ELF-1 (cell line): ENCODE measurements at places on chromosomes 5 and 9.

DNA sequence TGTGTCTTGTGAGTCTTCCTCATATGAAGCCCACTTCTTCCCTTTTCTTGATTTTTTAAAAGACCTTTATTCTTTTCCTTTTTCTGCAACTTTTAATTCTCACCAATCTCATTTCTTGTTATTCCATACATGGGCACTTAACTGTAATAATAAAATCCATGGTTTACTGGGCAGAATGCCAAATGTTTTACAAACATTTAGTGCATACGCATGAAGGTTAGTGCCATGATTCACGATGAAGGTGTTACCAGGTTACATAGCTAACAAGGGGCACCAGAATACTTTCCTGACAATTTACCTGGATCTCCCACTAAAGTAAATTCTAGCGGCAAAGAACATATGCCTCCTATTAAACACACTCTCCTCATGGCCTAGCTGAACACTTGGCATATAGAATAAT lies 28.5 kb downstream of the MAN2A1 start:
- DNase-seq: no peak

DNA sequence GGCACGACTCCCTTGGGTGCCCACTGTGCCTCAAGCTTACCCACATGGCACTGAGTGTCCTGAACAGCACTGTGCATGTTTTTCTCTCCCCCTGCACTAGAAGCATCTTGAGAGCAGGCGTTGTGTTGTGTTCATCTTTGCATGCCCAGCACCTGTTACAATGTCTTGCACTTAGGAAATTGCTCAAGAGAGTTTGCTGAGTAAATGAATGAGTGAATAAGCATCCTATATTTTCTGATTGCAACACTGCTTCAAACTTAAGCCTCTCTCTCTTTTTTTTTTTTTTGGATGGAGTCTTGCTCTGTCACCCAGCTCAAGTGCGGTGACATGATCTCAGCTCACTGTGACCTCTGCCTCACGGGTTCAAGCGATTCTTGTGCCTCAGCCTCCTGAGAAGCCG lies 94.5 kb downstream of the LMNB1 start:
- DNase-seq: no peak

- DNase-seq: no peak
Observed at GRCh38 chr5:65366655-65367054, 115.1 kb downstream of the ADAMTS6 start.

DNA sequence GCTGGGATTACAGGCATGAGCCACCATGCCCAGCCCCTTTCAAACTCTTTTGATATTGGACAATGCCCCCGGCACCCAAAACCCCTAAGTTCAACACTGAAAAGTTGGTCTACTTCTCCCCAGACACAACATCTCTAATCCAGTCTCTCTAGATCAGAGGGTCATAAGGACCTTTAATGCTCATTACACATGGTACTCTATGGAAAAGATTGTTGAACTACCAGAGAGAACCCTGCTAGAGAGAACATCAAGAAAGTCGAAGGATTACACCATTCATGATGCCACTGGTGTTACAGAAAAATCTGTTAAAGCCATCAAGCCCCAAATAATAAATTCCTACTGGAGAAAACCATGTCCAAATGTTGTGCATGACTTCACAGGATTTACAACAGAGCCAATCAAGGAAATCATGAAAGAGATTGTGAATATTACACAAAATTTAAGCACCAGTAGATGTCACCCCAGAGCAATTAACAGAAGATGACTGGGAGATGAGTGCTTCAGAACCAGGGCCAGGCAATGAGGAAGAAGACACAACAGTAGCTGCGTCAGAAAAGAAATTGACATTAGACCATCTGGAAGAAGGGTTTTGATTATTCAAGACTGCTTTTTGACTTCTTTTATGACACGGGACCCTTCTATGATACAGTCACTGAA lies 28.3 kb upstream of the NIPAL4 start:
- peak; percentile 14 for DNase-seq

DNA sequence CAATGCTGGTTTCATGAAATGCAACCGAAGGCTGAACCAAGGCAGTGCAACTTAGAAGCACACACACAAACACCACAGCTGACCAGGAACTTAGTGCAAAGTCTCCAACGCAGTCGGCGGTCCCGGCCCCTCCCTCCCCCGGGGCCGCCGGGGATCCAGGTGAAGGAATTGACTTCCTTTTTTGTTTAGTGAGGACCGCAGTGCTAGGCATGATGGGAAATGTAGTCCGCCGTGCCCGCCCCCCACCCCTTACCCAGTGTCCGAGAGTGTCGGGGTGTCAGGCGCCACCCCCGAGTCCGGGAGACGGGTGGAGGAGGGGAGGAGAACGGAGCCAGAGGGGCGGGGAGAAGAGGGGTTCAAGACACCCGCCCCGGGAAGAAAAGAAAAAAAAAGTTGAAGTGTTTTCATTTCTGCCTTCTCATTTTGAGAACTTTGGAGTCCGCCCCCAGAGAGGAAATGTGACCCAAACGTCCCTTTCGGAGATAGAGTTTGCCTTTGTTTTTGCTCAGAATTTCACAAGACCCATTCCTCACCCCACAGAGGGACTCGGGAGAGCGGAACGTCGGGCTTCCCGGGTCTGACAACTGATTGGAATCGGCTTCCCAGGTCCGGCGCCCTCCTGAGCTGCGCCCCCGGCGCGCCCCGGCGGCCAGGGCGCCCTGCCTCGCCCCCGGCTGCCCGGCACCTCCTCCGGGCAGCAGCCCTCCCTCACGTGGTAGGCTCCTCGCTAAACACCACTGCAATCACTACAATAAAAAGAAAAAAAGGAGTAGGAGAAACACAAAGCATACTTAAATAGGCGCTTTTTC lies 2.0 kb downstream of the IER5L start:
- DNase-seq: peak; percentile 94

DNA sequence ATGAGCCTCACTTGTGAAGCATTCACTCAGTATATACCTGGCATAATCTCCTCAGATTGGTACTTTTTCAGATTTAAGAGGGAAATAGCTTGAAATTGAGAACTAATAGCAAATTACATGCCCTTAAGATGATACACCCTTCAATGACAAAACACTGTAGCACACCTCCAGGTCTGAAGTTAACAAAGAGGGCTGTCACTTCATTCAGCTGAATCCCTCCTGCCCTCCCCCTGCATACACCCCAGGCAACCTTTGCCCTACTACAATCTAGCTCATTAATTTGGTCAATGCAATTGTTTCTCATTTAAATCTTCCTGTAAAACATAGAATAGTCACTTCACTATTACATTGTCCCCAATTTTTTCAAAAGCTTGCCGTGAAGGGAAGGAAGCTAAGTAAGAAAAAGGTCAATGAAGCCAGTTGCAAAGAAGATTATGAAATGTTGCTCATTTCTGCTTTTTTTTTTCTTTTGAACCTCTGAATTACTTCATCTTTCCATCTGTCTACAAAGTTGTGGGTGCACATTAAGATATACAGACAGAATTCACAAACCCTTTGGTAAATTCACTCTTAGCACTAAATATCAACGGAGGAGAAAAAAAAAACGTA lies 294.8 kb upstream of the PTGER4 start:
- DNase-seq: no peak

DNA sequence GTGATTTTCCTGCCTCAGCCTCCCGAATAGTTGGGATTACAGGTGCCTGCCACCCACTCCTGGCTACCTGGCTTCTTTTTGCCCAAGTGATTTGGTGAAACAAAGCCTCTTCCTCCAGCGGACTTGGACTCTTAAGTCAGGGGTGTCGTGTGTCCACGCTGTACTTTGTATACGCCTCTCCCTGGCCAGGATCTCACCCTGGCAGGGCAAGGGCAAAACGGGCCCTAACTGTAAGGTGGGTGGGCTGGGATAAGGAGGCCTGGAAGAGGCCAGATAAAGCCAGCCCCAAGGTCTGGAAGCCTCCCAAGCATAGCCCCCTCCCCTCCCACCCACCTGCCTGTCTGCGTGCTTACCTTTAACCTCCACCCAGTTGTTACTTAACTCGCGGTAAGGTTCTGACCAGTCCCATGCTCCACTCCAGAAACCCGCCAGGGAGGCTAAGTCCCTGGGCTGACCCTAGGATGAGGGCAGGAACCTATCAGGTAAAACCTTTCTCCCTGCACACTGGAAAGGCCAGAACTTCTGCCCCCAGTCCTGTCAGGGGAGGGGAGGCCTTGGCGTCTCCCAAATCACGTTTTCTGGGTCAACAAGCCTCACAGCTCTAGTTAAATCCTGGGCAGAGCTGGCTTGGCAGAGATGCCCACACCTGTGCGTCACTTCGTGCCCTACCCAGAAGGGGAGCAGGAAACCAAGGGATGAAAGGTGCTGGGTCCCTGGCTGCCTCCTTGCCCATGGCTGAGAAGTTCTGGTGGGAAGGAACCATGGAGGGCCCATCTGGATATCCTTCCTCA lies 8.4 kb downstream of the CDK9 start:
- no peak for DNase-seq

GRCh38 chr9:126638571-126639132 lies 24.9 kb downstream of the LMX1B start:
- peak; percentile 65 for DNase-seq

- DNase-seq: no peak
Observed at GRCh38 chr9:36123515-36123914, 13.0 kb upstream of the GLIPR2 start.

DNA sequence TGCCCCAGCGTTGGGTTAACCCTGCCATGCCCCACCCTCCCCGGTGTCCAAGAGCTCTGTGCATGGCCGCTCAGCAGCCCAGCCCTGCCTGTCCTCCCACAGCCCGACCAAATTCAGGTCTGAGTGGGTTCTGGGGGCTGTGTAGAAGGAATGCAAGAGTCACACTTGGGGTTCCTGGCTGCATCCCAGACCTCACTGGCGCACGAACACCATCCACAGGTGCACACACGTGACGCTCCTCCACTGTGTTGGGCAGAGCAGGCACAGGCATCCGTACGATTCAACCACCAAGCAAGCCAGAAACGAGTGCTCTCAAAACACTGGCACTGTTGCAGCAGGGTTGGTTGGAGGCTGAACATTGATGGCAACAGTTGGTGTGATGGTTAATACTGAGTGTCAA lies 93.9 kb downstream of the OLFM1 start:
- no peak for DNase-seq

DNA sequence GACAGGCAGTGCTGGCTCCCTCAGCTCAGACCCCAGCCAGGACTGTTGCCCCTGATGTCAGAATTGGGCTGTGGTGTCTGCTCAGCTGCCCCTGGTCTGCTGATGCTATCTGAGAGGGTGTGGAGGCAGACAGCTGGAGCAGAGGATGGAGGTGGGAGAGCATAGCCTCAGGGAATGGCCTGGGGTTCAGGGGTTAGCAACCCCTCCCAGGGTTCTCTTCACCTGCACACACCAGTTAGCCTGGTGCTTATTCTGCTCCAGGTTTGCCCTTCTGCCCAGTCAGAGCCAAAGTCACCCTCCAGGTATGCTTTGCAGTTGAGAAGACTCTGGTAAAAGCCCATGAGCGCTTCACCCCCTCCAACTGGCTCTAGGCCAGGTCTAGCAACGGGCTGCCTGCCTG lies 109.8 kb downstream of the SAXO1 start:
- DNase-seq: peak; percentile 3

DNA sequence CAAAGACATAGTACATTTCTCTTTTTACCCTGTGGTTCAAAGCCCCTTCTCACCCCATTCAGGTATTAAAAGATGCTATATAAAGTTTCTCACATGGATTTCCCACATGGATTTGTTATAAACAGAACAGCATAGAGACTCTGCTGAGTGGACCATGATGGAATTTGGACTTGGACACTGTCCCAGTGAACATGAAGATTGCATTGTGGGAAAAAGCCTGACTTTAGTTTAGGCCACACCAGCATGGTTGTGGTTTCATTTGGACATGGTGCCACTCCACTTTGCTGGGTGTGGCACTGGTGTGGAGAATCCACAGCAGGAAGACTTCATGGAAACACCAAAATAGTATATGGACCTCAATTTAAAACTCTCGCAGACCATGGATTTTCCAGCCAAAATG lies 124.6 kb downstream of the ARHGAP26 start:
- DNase-seq: no peak

DNA sequence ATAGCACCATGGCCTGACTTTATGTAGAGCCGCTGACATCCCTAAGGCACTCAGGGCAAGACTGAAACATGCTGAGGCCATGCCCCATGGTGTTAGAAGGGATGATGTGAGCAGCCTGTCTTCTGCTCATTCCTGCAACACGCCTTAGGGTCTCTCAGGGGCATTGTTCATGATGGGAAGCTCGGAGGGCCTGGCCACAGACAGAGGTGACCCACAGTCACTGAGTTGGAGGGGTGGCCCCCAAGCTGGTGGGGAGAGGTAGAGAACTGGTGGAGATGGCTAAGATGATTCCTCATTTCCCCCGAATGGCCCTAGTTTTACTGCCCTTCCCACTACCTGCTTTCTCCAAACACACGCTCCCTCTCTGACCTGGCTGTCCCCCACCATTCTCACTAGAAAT lies 135.2 kb downstream of the BARX1 start:
- DNase-seq: no peak

DNA sequence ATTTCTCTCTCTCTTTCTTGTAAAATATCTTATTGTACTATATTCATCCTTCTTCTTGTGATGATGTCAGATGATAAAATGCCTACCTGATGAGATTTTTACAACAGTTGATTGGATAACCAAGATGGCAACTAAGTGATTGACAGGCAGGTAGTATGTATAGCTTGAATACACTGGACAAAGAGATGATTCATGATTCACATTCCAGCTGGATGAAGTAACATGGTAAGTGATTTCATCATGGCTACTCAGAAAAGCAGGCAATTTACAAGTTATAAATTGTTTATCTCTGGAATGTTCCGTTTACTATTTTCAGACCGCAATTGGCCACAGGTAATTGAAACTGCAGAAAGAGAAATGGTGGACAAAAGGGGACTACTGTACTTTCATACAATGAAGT lies 1471.7 kb upstream of the C9orf72 start:
- DNase-seq: no peak

DNA sequence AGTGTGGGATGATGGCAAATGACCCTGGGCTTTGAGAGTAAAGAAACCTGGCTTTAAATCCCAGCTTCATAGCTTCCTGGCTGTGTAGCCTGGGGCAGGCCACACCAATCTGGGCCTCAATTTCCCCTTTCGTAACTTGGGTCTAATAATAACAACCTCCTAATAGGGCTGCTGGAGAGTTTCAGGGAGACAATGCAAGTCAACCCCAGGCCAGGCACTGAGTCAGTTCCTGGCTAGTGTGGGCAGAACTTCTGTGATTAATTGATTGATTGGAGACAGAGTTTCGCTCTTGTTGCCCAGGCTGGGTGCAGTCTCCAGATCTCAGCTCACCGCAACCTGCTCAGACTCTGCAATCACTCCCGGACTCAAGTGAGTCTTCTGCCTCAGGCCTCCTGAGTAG lies 3.3 kb upstream of the SH2D3C start:
- no peak for DNase-seq

GRCh38 chr5:25862276-25862675 lies 1176.1 kb downstream of the CDH9 start:
- DNase-seq: peak; percentile 5

DNA sequence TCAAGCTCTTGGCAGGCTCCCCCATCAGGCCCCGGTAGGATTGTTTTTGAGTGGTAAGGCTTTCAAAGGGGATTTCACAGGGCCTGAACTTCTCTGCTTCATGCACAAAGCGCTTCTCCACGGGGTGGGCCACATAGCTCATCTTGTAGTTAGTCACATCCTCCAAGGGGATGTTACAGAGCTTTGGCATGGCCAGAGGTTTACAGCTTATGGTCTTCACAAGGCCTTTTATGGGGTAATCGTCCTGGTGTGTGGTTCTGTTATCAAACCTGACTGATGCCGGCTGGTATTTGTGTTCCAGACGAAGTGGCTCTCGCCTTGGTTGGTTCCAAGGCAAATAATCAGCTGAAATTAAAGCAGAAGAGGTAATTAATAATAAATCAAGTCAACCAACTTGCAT lies 104.3 kb downstream of the SAXO1 start:
- DNase-seq: no peak

- no peak for DNase-seq
Observed at GRCh38 chr5:148342371-148343045, 7.1 kb downstream of the SPINK9 start.
